ENCODE measurements at places on chromosomes 11 and 22.
A peak's percentile ranks its signal among the peaks of the same experiment; 100 is the strongest.

DNA sequence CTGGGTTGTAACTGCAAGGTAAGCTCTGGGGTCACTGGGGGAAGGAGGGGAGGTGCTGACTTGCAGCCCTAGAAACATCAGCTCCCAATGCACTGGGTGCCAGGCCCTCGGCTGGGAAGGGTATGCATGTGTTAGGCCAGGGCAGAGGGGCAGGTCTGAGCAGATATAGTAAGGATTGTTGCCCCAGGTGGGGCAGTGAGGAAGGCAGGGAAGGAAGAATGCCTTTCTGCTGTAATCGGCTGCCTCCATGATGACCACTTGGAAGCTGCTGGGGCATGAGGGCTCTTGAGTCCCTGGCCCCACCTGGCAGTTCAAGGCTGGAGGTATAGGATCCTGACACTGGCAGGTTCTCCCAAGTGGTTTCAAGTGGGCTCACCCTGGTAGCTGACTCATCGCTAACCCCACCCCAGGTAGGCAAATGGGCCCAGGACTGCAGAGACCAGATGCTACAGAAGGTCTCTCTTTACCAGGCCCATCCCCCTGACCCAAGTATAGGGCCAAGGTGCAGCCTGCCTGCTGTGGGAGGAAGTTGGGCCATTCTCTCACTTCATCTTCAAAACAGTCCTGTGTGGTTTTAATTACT lies 56.7 kb downstream of the TIMP3 start:
- DNase-seq: no peak

- DNase-seq: no peak
Measured at GRCh38 chr11:113994077-113994954, 19.4 kb downstream of the HTR3A start.

DNA sequence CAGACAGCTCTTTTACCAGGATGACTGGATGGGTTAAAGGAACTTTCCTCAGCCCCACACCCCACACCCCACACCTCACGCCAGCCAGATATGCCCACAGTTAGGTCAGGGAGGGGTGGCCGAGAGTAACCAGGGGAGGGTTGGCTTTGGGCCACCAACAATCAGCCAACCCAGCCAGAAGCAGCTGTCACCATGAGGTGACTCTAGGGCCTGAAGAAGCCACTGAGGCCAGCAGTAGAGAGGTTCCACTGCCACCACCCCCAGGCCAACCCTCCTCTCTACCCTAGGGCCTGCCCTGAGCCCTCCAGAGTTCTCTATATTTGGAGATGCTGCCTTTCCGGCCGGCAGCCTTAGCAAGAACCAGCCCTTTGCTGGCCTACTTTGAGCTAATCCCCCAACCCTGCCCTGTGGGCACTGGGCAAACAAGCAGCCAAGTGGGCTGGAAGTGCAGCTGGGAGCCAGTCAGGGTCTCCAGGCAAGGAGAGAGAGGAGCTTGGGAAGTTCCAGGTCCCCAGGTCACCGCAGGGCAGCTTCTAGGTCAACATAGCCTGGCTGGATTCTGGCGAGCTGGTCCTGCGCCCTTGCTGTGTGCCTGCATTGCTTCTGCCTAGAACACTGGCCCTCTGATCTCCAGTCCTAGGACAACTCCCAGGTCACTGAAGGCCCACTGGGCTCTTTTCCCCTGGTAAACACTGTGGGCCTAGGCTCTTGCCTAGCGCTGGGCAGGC lies 12.0 kb upstream of the SYT8 start:
- DNase-seq: no peak

GRCh38 chr11:57648801-57649735 lies 644 bp downstream of the YPEL4 start:
- DNase-seq: no peak

GRCh38 chr11:100769165-100769564 lies 82.1 kb downstream of the ARHGAP42 start:
- no peak for DNase-seq

- no peak for DNase-seq
Measured at GRCh38 chr11:27423125-27423524, 49.5 kb downstream of the LGR4 start.

DNA sequence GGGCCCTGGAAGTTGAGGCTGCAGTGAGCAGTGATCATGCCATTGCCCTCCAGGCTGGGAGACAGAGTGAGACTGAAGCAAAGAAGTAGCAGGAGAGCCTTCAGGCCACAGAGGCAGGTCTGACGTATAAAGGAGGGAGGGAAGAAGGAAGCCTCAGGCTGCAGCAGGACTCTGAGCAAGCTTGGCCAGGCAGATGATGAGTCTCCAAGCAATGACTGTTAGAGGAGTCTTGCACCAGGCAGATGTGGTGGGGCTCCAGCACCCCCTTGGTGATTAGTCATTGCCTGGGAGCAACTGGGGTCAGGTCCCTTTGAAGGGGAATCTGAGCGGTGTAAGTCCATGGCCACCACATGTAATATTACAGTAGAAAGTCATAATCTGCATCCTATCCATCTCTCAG lies 36.6 kb upstream of the NFAM1 start:
- peak; percentile 36 for DNase-seq

- no peak for DNase-seq
Measured at GRCh38 chr11:109991835-109992234, 101.4 kb upstream of the ZC3H12C start.

- DNase-seq: no peak
Measured at GRCh38 chr11:134345237-134345550, 13.4 kb downstream of the GLB1L2 start.

DNA sequence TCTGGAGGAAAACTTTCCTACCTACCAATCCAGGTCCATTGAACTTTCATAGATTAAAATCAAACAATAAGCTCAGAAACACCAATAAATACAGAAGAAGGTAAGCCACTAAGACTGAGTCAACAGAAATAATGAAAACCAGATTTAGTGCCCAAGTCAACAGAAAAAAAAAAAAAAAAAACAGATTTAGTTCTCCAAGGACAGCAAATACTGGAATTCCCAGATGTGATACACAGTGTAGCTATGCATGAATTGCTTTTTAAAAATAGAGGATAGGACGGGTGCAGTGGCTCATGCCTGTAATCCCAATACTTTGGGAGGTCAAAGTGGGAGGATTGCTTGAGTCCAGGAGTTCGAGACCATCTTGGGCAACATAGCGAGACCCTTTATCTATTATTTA lies 15.7 kb downstream of the DMC1 start:
- DNase-seq: no peak

GRCh38 chr11:15988693-15989231 lies 367.6 kb downstream of the SOX6 start:
- no peak for DNase-seq

DNA sequence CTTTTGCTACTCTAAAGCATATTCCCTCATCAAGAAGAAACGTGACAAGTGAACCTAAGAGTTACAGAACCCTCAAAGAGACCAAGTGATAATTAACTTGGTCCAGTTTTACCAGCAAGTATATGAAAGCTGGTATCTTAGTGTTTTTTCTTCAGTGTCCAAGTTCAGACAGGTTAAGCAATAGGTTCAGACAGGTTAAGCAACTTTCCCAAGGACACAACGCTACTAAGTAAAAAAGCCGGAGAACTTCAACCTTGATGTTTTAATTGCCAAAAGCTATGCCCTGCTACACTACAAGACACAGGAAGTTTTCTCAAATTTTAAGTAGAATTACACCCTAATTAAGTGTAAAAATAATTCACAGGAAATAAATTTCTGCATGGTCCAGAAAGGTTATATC lies 30.0 kb upstream of the ARHGAP32 start:
- DNase-seq: no peak

DNA sequence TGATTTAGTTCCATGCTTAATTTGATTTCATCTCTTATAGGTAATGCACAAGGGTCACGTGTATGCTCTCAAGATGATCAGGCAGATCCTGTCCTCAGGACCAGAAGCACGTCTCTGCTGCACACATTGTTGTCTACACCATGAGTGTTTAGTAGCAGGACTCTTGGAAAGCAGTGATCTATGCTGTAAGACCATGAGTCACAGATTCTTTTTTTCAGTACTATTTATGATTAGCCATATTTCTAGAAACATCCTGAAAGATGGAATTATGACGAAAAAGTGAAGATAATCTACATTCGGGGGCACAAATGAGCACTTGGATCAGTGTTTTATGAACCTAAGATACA lies 29.6 kb downstream of the ZBED4 start:
- DNase-seq: no peak

GRCh38 chr22:29871684-29872083 lies 11.3 kb upstream of the MTMR3 start:
- DNase-seq: no peak

GRCh38 chr22:22928666-22929380 lies 41.2 kb downstream of the IGLL5 start:
- no peak for DNase-seq

DNA sequence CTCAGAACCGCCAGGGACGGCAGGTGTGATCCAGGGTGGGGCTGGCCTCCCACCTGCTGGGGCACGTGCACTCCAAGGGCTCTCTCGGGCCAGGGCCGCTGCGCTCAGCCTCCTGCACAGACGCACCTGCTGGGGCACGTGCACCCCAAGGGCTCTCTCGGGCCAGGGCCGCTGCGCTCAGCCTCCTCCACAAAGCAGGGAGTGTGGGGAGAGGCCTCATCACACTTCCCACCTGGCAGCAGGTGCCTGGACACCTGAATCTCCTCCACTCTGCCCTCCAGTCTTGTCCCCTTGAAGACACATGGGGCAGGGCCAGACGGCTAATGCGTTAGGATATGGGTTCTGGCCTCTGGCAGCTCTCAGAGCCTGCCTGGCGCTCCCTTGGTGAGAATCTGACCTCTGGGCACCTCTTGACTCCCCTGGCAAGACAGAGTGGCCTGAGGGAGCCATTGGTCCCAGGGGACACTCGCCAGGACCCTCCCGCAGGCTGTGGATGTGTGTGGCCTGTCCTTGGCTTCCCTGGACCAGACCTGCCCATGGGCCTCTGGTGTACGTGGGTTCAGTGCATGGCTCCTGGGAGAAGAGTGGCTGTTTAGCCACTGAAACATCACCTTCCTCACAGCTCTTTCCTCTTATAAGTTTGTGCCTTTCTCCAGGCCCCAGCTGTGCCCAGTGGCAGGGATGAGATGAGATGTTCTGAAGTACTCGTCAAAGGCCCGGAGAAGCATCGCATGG lies 73.5 kb downstream of the BRD1 start:
- peak; percentile 26 for DNase-seq

GRCh38 chr22:49008682-49009235 lies 818.9 kb downstream of the BRD1 start:
- DNase-seq: no peak

GRCh38 chr11:75733431-75734107 lies 15.9 kb downstream of the MOGAT2 start:
- DNase-seq: peak; percentile 55

- DNase-seq: no peak
Measured at GRCh38 chr11:78525720-78526119, 48.9 kb downstream of the NARS2 start.

DNA sequence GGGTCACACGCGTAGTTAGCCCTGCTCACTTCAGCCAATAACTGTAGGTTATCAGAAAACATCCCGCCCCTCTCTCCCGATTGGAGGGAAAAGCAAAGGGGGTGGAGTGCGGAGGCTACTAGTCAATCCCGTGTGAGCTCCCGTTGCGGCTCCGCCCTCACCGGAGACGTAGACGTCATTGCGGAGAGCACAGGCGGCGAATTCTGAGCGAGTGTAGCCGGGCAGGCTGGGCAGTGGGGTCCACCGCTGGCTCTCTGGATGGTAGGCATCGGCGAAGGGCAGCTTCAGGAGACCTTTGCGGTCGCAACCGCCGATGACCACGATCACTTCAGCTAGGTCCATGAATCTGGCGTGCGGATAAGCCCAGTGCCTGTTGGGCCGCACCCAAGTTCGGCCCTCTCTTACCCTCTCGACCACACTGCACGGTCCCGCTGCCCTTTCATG lies 4.7 kb downstream of the KLHL35 start:
- DNase-seq: peak; percentile 95

GRCh38 chr11:95005642-95006041 lies 19.4 kb upstream of the KDM4E start:
- no peak for DNase-seq

DNA sequence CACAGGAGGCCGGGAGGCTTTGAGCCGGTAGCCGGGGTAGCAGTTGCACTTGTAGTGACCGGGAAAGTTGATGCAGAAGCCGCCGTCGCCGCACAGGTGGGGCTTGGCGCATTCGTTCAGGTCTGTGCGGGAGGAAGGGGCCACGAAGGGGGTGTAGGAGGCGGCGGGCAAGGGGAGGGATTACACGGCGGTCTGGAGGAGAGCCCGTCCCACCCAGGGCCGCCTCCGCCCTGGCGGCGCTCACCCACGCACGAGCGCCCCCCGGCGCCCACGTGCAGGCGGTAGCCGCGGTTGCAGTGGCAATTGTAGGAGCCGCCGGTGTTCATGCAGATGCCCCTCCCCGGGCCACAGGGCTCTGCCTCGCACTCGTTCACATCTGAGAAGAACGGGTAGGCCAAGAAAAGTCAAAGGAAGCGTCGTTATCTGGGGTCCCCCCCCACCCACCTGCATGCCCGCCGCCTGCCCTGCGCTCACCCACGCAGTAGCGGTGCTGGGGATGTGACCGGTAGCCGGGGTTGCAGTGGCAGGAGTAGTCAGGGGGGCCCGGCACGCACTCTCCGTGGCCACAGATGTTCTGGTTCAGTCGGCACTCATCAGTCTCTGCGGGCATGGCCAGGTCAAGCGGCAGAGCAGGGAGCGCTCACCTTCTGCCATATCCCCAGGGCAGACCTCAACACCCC lies 10.6 kb downstream of the LTBP3 start:
- no peak for DNase-seq

DNA sequence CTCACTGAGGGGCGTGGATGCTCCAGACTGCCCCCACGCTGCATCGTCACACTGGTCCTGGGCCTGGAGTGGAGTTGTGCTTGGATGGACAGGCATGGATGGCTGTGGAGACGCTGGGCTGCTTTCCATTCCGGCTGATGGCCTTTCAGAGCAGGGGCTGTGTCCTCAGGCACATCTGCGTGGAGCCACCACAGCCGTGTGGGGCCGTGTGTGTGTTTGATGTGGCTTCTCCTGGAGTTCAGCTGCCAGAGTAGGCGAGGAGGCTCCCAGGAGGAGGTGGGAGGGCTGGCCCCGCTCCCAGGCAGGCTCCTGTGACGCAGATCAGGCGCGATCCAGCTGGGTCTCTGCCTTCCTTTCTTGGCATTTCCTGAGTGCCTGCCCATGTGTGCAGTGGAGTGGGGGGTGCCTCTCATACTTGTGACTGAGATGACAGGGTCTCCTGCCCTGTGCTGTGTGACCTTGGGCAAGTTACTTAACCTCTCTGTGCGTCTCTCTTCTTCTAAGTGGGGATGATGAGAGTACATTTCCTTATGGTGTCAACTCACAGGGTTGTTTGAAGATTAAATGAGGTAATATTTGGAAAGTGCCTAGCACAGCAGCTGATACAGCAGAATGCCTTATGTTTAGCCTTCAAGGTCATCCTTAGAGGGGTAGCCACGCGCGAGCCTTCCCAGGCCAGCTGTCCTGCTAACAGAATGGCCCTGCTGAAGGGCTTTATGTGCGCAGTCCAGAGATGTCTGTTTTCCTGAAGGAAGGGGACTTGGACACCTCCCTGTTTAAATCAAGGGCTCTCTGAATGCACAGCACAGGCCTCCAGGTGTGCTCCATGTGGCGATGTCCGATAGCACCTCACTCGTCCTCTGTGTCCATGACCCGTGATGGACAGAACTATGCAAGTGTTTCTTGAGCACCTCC lies 33.5 kb downstream of the GLB1L2 start:
- DNase-seq: peak; percentile 61

GRCh38 chr22:30523646-30524489 lies 18.4 kb upstream of the SEC14L4 start:
- DNase-seq: no peak

GRCh38 chr11:47131136-47131535 lies 45.5 kb downstream of the ARFGAP2 start:
- DNase-seq: no peak
